ENCODE measurements at places on chromosomes 4 and X. TPM values are rescaled to one million over a fixed set of nuclear protein-coding genes. Genes with fewer than 3 reads are reported as not detected.

The SOWAHB gene
- total RNA-seq: not detected

The RADX gene
- total RNA-seq: 3.3 TPM

- no peak for DNase-seq
Measured at GRCh38 chr4:121978172-121978516, 26.3 kb upstream of the TRPC3 start.

DNA sequence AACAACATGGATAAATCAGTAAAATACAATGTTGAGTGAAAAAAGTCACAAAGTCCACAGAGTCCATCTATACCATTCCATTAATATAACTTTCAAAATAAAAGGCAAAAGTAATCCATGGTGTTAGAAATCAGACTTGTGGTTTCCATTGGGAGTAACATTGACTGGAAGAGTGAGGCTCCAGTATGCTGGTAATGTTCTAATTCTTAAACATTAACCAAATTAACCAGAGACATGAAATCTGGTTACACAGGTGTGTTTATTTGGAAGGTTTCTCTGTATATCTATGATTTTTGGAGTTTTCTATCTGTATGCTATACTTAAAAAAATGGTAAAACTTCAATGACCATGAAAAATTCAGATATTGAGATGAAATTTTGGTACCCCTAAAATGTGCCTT is 42.6 kb downstream of the SULT1B1 start:
- no peak for DNase-seq

DNA sequence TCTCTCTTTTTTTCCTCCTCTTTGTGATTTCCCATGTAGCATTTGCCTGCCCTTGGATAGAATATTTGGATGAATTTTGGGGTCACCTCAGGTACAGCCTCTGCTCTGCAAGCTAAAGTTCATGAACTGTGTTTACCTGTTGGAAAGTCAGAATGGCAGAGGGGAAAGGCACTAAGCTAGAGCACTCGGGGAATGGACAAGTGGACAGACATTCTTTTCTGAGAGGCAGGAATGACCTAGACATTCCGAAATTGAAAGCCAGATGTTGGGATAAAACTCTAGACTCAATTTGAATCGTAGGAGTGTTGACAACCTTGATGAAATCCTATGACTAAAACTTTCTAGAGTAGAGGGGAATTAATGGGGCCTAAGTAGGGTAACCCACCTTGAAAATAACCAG is 56.1 kb downstream of the LUZP4 start:
- no peak for DNase-seq

DNA sequence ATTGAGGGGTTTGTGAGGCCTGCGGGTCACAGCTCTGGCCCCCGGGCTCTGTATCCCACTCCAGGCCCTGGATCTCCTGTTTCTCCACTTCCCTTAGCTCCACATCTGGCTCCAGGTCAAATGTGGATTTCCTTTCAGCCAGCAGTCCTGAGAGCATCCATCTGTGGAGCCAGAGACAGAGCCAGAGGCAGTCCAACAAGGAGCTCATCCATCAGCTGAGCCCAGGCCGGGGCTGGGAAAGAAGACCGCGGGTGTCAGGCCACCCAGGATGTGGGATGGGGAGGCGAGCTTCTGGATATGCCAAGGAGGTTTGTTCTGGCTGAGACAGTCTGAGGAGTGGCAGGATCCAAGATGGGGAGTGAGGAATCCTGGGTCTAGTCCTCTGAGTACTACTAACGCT is 91.7 kb downstream of the EFNB1 start:
- DNase-seq: peak; percentile 50

GRCh38 chrX:118495958-118496762 is 545 bp downstream of the DOCK11 start:
- peak; percentile 29 for DNase-seq

Measured in uterus (tissue), 4 donors.